ENCODE measurements at places on chromosomes 12 and 14.

- no peak for DNase-seq
These were observed 8.9 kb downstream of the ARMH4 start for GRCh38 chr14:58143106-58143505.

- DNase-seq: no peak
These were observed 7.0 kb downstream of the CCND2 start for GRCh38 chr12:4280351-4281163.

GRCh38 chr14:24323341-24323740 lies 11.5 kb downstream of the ADCY4 start:
- no peak for DNase-seq

- DNase-seq: no peak
These were observed 69.3 kb downstream of the ELK3 start for GRCh38 chr12:96263449-96263902.

GRCh38 chr12:54588110-54588889 lies at the start of gene PPP1R1A:
TSS of gene PPP1R1A (minus strand) at chr12:54588659. CDS start at chr12:54588488, 171 bp downstream.
- DNase-seq: no peak

- no peak for DNase-seq
These were observed 341.8 kb downstream of the GLT1D1 start for GRCh38 chr12:129195081-129195480.

GRCh38 chr14:104732931-104733681 lies 9.1 kb downstream of the ADSS1 start:
- DNase-seq: no peak

GRCh38 chr12:5280086-5280485 lies 151.8 kb upstream of the NTF3 start:
- no peak for DNase-seq

All from SK-N-DZ (cell line).